ENCODE measurements at places on chromosomes 12 and 14.

DNA sequence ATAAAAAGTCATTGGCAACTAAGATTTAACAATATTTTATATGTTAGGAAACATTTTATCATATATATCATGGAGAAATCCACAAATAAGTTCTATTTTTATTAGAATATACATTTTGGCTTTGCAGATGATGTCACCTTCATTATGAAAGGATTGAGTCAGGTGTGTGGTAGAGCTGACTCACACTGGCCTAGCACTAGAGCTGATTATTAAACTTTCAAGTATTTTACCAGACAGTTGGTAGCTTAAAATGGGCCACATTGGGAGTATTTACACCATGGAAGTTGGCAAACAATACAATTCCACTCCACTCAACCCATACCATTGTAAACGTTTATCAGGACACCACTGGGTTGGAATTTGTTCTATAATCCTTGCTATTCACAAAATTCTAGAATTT, 1036.6 kb downstream of the TRHDE start:
- DNase-seq: no peak

- DNase-seq: no peak
Measured at GRCh38 chr12:92472201-92472600, 230.6 kb upstream of the PLEKHG7 start.

GRCh38 chr14:106831322-106831720, 1304.9 kb downstream of the TMEM121 start:
- DNase-seq: peak; percentile 51

GRCh38 chr12:62895351-62895877, 39.5 kb downstream of the PPM1H start:
- no peak for DNase-seq

DNA sequence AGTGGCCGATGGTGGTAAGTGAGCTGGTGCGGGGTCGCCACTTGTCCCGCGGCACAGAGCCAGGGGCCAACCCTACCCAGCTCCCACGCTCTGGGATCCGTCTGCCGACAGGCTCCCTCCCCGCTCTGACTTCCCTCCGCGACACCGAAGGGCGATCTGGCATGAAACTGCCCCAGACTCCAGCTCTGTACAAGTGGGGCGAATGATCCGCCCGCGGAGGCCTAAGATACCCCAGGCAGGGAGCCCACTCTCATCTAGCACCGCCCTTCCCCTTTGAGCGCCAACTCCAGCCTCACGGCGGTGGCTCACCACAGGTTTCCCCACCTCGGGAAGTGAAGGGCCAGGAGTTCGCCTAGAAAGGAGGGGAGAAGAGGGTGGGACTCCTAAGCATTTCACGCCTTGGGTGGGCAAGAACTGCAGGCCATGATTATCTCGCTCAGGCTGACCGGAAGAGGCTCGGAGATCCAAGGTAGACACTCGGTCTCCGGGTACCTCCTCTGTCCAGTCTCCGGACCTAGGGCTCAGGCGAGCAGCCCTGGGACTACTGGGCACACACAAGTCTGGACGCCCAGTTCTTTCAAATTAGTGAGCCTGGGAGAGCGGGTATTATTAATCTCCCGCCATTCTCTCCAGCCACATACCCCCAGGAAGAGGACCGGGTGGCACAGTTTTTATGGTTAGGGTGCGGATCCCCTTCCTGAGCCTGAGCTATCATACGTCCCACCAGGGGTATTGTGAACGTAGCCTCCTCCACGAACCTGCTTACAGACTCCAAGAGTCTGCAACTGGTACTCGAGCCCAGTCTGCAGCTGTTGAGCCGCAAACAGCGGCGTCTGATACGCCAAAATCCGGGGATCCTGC, 849 bp downstream of the WNT1 start:
- DNase-seq: peak; percentile 23

GRCh38 chr14:102196039-102196901, 56.6 kb downstream of the WDR20 start:
- DNase-seq: no peak

DNA sequence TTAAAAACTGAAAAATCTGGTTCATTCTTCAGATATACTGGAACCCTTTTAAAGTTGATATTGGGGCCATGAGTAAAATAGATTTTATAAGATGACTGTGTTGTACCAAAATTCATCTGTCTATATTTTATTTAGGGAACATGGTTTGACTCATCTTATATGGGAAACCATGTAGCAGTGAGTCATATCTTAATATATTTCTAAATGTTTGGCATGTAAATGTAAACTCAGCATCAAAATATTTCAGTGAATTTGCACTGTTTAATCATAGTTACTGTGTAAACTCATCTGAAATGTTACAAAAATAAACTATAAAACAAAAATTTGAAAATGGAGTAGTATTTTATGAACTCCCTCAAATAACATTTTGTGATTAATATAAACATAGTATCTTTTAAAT, 14.2 kb downstream of the PTGER2 start:
- DNase-seq: no peak

DNA sequence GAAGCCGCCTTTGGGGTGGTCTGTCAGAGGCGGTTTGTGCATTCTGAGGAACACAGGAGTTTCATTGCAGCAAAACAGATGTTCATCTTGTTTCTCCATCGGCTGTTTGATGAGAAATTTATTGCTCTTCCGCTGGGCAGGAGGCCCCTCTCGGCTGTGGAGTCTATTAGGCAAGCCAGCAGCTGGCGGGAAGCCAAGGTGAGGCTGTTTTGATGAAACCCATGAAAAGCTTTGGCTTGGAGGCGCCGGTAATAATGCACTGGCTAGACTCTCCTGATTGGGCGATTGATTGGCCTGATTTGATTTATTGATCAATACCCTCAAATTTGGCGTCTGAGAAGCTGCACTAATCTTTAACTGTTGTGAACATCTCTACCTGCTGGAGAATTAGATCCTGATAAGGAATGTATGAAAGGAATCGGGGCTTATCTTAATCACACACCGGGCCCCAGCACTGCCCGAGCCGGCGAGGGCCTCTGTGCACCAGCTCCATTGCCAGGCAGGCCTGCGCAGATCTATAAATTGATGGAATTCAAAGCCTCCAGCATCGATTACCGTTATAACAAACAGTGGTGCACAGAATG, 187.7 kb downstream of the PHETA1 start:
- DNase-seq: peak; percentile 13

DNA sequence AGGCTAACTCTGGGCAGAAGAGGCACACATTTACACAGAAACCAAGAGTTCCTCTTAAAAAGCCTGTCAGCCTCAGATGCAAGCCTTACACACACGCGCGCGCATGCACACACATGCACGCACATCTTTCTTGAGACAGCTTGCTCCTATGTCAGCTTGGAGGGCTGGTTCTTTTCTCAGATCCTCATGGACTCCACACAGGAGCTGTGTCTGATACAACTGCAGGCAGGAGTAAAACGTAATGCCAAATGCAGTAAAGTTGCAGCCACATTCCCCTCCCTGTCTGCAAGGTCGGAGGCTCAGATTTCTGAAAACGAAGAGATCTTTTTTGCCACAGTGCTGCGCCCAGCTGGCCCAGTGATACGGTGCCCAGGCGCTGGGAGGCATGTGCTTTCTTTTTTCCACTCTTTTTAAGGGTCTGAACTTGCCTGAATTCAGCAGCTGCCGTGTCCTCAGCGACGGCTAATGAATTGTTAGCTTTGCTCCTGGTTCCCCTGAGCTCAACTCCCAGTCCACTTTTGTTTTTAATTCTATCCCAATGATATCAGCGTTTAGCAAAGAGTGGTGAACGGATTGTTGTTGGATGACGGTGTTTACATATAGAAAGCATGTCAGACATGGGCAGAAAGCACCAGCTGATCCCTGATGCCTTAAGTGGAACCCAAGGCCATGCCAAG, 72.9 kb upstream of the FOXN3 start:
- DNase-seq: no peak

DNA sequence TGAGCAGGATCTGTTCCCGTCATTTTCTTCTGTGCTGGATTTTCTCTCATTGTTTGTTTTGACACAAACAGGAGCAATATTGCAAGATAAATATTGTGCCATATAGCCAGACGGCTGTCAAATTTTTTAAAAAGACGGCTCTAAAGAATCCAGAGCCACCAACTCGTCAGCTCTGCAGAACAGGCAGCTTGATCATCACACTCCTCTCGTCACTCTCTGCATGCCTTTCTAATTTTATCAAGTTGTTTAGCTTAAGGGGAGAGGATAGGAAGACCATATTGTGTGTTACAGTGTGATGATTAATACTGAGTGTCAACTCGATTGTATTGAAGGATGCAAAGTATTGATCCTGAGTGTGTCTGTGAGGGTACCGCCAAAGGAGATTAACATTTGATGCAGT, 562.8 kb downstream of the GALC start:
- DNase-seq: no peak

DNA sequence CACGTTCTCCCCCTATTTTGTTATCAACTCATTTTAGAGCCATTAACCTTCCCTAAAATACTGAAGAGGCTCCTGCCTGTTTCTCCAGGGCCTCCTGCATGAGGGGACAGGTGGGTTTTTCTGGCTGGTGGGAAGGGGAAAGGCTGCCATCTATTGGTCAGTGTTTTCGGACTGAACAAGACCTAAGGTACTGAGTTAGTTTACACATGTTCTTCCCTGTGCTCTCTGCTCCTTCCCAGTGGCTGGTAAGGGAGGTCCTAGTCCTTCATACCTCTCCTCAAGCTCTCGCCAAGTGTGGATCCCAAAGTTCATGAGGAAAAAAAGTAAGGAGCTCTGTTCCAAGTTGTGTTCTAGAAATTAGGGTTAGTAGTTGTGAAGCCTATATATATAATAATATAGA, 357.5 kb downstream of the FSCB start:
- DNase-seq: no peak

GRCh38 chr12:124684496-124684895, 117.1 kb upstream of the NCOR2 start:
- DNase-seq: no peak

GRCh38 chr12:30989754-30990153, 63.2 kb downstream of the TSPAN11 start:
- DNase-seq: no peak

DNA sequence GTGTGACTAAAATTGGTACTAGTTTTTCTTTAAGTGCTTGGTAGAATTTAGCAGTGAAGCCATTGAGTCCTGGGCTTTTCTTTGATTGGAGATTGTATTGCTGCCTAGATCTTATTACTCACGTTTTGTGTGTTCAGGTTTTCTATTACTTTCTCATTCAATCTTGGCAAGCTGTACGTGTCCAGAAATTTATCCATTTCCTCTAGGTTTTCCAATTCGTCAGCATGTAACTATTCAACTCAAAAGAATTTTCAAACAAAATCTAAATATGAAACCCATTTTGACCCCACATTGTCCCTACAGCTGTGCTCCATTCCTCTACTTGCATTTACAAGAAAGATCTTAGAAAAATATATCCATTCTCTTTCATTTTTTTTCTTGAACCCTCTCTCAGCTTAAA, 1613.4 kb upstream of the SEL1L start:
- no peak for DNase-seq

- no peak for DNase-seq
Measured at GRCh38 chr12:131210506-131211339, 257.0 kb downstream of the ADGRD1 start.

DNA sequence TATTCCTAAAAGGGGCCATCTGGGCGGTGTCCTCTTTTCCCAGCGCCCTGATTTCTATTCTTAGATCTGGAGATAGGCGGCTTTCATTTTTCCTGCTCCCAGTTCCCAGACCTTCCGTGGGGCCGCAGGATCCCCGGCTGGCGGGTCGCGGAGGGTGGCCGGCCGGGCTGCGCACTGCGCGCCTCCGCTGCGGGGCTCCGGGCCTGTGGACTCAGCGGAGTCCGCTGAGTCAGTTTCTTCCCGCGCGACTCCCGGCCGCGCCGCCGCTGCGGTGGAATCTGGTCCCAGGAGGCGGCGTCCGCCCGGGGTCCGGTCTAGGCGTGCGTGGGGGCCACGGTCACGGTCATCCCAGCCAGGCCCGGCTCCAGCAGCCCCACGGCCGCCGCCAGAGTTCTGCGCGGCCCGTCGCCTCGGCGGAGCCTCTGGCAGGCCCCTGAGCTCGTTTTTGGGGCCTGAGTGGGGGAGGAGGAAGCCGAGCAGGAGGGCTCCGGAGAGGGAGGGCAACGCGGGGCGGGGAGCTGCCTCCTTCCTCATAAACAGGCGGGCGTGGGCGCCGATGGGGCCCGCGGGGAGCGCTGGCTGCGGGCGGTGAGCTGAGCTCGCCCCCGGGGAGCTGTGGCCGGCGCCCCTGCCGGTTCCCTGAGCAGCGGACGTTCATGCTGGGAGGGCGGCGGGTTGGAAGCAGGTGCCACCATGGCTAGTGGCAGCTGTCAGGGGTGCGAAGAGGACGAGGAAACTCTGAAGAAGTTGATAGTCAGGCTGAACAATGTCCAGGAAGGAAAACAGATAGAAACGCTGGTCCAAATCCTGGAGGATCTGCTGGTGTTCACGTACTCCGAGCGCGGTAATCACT, at the start of gene LRRK2:
Gene LRRK2 (plus strand): TSS at position 559 of the 853 bp plus-strand sequence. CDS start 135 bp downstream, at position 694.
- DNase-seq: peak; percentile 44

DNA sequence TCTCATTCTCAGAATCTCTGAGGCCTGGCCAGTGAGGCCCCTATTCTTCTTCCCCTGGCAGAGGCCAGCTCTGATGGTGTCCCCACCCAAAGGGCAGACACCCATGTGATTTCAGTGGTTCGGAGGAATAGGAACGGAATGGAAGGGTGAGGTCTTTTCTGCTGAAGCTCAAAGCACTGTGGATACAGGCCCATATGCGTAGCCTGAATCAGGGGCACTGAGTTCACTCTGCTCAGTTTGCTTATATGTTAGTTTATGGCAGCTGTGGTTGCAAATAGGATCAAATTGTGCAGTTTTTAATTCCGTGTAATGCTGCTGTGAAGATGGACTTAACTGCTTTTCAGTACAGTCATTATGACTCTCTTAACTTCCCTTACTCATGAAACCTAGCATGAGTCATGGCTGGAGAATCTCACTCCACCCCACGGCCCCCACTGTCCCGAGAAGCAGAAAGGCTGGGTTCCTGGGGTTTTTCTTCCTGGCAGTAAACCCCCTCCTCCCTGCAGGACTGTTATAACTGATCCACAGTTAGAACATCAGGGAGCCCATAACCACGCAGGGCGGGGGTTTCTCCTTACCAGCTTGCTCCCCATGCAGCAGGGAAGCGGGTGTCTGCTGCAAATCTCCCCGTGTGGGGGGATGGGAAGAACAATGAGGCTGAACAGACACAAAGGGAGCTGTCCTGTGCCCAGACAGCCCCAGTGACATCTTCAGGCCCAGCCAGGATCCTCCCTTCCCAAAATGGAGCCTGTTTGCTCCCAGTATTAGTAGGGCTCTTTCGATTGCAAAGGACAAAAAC, 122.7 kb downstream of the SLC38A6 start:
- no peak for DNase-seq

DNA sequence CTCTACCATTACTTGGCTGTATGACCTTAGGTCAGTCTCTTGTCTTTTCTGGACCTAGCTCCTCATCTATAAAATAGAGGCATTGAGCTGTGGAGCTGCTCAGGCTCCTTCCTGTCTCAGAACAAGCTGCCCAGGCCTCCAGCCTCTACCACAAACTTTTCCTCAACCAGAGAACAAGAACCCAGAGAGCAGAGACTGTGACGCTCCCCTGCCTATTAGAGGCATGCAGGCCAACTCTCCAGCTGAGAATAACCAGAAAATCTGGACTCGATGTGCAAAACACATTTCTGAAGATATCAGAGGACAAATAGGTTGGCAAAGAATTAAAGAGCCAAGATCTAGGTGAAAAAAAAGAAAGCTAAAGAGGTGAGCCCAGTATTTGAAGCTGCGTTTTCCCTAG, 17.8 kb upstream of the PNMA1 start:
- DNase-seq: no peak

- DNase-seq: no peak
Measured at GRCh38 chr12:71349950-71350349, 89.6 kb upstream of the LGR5 start.
